Activated CD4-positive, alpha-beta T cell treated with anti-CD3 and anti-CD28 coated beads for 1 hour (primary cell): ENCODE measurements at places on chromosomes 5 and 9.

- no peak for DNase-seq
These were observed 12.8 kb upstream of the MAN2A1 start for GRCh38 chr5:109676920-109677319.

DNA sequence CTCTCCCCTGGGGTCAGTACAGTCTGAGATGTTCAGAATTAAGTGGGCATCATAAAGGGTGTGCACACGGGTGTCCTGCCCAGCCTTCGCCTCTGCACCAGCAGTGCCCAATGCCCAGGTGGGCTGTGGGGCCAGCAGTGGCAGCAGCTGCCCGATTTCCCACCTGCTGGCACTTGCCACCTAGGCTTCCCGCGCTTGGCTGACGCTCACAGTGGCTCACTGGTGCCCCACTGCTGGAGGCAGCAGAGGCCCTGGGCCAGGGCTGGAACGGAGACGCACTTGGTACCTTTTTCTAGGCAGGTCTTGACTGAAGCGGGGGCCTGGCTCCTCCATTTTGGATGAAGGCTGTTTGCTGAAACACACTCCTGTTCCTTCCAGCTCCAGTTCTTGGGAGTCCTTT lies 17.0 kb downstream of the MRNIP start:
- DNase-seq: no peak

DNA sequence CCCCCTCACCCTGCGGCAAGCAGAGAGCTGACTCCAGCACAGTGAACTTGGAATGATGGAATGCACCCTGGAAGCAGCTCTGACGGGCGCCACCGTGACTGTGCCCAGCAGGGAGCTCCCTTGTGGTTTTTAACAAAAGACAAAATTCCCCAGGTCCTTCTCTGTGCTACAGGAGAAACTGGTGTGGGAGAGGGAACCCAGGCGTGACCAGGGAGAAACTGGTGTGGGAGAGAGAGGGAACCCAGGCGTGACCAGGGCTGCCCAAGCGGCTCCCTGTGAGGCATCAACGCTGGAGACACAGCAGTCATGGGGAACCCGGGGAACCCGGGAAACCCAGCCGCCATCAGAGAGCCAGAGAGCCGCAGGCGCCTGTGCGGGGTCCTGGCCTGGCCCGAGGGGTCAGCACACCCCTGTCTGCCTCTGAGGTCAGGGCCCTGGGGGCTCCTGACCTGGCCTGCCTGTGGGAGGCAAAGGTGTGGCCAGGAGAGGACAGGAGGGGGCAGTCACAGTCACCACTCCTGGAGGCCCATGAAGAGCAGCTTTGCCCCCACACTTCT lies 3.1 kb upstream of the AHRR start:
- DNase-seq: no peak

DNA sequence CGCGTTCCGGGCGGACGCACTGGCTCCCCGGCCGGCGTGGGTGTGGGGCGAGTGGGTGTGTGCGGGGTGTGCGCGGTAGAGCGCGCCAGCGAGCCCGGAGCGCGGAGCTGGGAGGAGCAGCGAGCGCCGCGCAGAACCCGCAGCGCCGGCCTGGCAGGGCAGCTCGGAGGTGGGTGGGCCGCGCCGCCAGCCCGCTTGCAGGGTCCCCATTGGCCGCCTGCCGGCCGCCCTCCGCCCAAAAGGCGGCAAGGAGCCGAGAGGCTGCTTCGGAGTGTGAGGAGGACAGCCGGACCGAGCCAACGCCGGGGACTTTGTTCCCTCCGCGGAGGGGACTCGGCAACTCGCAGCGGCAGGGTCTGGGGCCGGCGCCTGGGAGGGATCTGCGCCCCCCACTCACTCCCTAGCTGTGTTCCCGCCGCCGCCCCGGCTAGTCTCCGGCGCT lies at the start of gene DAPK1:
Gene DAPK1, plus strand, starts transcription at position 264 of the 442 bp plus-strand sequence. CDS start 1,211 bp downstream, outside the sequence.
- no peak for DNase-seq

DNA sequence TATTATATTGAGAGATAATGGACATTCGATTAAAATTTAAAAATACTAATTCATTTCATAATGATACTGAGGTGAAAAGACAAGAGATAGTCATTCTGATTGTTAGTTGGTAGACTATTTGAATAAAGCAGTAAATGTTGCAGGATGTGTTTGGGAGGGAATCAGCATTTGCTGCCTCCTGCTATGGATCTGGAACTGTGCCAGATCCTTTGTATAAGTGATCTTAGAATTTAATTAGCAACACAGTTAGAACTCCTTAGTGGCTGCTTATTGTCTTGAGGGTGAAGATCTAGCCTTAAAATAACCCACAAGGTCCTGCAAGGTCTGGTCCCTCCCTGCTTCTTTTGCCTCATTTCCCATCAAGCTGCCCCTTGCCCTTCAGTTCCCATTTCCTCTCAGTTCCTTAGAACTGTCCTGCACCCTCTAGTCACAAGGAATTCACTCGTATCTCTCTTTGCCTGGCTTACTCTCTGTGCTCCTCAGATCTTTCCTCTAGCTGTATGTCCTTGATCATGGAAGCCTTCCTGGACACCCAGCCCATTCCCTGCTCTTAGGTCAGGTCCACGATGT lies 12.5 kb downstream of the LECT2 start:
- no peak for DNase-seq

DNA sequence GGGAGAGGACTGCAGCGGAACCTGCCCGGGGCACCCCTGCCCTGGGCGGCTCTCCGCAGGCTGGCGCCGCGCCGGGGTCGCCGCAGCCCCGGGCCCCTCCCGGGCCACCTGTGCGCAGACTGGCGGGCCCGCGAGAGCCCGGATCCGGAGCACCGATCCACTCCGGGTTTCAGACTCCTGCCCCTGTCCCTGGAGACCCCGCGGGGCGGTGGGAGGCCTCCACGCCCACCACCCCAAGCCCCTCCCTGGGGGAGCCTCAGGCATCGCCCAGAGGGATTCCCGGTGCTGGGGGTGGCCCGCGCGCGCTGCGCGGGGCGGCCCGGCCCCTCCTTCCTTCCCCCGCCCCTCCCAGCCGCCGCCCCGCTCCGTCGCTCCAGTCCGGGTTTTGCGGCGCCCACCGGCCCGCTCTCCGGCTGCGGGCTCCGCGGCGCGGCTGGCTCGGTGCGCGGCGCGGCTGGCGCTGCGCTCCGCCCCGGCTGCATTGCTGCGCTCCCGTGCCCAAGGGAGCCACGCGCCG lies at the start of gene UNC5A:
Gene UNC5A, plus strand, starts transcription at position 479 of the 517 bp plus-strand sequence. CDS start 192 bp downstream, outside the sequence.
- peak; percentile 12 for DNase-seq

GRCh38 chr5:174872271-174872670 lies 147.9 kb downstream of the MSX2 start:
- DNase-seq: no peak

DNA sequence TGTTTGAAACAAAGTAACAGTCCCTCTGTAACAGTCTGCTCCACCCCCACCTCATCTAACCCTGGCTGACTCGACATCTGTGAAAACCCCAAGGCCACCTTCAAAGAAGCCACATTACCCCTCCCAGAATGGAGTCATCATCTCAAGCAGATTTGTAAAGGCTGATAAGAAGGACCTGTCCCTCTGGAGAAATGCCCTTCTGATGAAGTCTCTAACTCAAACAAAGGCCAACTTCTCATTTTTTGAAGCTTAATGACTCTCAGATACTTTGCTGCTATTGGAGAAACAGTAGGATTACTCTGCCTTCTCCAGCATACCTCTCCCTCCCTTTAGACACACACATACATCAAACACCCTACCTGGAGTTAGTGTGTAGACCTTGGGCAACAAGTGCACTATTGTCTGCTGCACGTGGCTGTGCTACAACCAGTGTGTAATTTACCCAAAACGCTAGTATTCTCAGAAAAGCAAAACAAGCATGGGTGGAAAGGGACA lies 5.3 kb upstream of the SUSD1 start:
- no peak for DNase-seq

DNA sequence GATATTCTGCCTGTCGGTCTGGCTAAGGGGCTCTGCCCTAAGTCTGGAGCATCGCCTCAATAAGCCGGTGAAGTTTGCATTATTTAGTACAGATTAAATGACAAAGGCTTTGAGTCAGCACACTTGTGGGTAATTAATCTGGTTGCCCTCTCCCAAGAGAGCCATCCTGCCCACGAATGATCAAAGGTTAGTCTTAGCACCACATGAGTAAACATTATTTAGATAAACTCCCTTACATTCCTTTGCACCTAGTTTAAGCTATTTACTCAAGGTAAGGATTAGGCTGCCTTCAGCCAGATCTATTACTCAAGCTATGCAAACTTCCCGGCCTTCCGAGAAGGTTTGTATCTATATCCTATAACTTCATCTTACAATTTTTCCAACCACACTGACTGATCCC lies 572.1 kb downstream of the CHSY3 start:
- no peak for DNase-seq

- no peak for DNase-seq
These were observed 1272.0 kb upstream of the ACO1 start for GRCh38 chr9:31112491-31112890.

GRCh38 chr5:177003649-177004048 lies 2.9 kb downstream of the UIMC1 start:
- no peak for DNase-seq

- no peak for DNase-seq
These were observed 16.2 kb downstream of the FNBP1 start for GRCh38 chr9:130026583-130027340.

DNA sequence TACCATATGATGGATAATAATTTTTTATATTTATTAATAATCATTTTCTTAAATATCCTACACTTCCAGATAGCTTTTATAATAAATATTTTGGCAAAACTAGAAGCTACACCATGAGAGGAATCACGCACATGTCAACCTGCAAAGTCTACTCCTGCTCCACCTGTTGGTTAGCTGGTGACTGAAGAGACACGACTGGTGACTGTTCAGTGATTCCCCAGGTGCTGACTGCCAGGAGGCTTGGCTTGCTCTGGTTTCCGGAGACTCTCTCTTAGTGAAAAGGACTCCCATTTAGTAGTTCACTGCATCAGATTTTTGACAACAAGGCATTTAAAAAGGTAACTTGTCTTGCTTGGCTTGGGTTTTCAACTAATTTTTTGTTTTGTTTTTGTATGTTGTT lies 20.9 kb downstream of the GZMA start:
- DNase-seq: no peak

GRCh38 chr9:75087289-75087823 lies 599 bp downstream of the NMRK1 start:
- no peak for DNase-seq

DNA sequence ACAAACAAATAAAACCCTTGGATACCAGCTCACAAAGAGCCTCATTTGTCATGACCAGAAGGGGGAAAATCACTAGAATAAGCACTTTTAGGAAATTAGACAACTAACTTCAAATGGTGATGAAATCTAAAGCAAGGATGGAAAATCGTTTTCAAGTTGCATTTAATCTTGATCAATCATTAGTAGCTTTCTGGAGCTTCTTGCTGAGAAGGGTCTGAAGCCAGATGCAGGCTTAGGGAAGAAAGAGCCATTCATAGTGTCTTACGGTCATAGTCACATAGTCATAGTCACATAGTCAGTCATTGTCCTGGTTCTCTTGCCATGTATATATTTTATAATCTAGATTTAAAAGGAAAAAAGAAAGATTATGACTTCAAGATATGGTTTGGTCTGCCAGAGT lies 610.5 kb downstream of the ACTL7B start:
- DNase-seq: no peak

DNA sequence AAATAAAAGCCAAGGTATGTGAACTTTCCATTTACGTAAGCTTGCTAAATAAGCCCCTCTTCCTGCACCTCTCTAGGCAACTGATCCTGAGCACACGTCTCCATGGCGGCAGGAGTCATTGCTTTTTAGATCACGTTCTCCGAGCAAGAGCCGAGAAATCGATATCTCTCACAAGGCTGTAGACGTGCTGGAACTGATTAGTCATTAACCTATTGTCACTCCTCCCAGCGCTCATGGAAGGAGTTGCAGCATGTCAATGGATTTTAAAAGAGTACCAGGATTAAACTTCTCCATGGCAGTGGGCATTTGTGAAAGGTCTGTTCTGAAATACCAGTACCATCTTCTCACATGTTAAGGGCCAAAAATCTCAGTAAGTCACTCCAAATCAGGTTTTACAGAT lies 4.7 kb upstream of the ADCY2 start:
- no peak for DNase-seq

GRCh38 chr5:13674391-13674790 lies 270.1 kb downstream of the DNAH5 start:
- no peak for DNase-seq

GRCh38 chr9:73981405-73981804 lies 515.7 kb upstream of the RORB start:
- no peak for DNase-seq

DNA sequence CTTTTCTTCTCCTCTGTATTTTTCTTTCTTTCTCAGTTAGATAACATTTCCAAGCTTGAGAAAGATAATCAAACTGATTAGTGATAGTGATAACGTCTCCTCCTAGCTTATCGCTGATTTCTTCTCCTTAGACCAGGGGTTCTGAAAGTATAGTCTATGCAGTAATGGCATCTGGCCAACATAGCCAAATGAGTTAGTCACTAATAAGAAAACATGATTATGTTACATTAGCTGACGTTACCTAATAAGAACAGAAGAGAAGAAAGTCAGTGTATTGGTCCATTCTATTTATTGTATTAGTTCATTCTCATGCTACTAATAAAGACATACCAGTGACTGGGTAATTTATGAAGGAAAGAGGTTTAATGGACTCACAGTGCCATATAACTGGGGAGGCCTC lies 111.2 kb downstream of the STRBP start:
- DNase-seq: no peak

DNA sequence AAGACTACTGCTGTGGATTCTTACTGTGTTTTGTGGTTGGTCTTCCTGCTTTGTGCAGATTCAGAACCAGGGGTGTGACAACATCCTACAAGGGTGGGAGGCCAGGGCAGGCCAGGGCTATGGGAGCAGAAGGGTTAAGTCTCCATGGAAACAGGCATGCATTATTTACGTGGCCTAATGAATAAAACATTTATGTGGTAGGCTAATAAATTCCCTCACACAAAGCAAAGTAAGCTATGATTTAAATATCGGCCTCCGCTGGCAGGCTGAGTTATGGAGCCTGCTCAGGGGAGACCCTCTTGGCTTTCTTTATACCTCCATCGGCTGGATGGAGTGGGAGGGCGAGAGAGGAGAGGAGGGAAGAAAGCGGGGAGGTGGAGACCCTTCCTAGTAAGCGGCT lies 230.3 kb upstream of the MVB12B start:
- DNase-seq: no peak

GRCh38 chr9:89470224-89470839 lies 27.6 kb downstream of the SEMA4D start:
- no peak for DNase-seq

DNA sequence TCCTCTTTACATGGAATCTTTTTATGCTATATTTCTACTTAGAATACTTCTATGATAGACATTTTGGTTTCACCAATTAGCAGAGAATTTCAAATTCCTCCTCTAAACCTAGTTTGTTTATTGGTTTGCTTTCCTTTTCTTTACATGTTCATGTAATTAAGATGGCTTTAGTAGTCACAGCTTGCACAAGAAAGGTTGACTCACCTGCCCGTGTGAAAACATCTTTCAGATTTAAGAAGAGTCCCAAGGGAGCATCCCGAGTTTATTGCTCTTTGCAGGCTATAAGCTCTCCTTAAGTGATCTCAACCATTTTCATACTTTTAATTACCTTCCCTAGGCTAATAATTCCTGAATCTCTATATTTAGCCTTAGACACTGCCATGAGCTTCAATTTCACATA lies 28.9 kb downstream of the TYRP1 start:
- DNase-seq: no peak
